SK-N-DZ (cell line): ENCODE measurements at places on chromosomes 2 and 18.
A peak's percentile ranks its signal among the peaks of the same experiment; 100 is the strongest.

DNA sequence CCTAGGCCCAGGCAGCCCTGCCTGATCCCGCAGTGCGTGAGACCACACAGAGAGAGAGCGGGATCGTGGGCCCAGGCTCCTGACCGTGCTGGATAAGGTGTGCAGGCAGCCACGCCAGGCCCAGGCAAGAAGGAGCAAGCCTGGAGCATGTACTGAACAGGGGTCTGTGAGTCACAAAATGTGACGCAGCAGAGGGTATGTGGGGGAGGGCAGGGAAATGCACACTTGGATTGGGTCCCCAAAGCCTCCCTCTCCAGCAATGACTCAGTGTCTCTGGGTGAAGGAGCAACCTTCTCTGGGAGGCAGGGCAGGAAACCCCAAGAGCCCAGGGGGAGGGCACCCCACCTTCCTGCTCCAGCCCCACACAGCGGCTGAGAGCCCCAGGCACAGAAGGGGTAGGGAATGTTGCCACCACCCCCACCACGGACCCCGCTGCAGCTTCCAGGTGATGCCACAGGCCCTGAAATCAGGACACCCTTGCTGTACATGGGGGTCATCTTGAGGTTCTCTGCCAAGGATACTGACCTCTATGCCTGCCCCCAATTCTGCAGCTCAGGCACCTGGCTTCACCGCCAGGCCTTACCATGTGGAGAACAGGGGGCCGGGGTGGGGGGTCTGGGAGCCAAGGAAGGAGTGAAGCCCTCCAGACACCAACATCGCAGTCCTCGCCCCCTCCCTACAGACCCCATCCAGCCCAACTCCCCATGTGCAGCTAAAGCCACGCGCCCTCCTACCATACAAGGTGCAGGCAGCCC lies 1.3 kb upstream of the GPC1 start:
- DNase-seq, result no peak

- DNase-seq, result peak; percentile 51
These were observed 29.8 kb upstream of the LAMA1 start for GRCh38 chr18:7147399-7147798.

DNA sequence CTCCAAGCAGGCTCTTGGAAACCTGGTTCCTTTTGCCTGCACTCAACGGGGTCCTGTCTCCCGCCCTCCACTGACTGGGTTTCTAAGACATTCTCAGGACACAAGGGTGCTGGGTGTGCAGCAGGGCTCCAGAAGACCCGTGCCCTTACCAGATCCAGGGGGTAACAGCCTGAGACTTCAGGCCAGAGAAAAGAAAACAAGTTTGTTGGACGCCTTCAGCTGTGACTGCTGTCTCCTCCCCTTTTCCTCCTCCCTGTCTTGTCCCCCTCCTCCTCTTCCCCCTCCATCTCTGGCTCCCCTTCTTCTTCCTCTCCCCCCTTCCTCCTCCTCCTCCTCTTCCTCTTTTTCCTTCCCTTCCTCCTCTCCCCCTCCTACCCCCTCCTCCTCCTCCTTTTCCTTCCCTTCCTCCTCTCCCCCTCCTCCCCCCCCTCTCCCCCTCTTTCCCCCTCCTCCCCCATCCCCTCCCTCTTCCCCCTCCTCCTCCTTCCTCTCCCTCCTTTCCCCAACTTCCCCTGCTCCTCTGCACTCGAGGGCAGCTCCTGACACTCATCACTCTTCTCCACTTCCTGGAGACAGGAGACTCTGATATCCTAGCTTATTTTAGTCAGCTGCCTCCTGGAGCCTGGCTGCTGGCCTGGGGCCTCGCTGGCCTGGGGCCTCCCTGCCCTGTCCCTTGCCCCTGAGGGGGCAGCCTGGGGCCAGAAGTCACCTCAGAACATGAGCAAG lies 12.4 kb downstream of the ADRA2B start:
- no peak for DNase-seq

- peak; percentile 80 for DNase-seq
These were observed 115.6 kb downstream of the COLEC12 start for GRCh38 chr18:384897-385296.

DNA sequence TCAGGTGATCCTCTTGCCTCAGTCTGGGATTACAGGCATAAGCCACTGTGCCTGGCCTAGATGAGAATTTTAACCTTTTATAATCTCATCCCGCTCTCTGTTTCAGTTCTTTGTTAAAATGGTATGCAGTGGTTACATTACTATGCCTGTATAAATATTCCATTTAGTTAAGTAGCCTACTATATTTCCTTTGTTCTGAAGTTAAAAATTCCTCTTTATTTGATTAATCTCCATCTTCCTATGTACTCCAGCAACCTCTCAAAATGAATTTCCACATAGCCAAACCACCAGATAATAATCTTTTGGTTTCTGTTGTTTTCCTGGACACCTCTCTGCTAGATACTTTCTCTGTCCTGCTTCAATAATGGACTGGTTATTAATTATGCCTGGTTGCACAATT lies 15.8 kb downstream of the RAB10 start:
- DNase-seq, result no peak

- DNase-seq, result no peak
These were observed 616 bp upstream of the TAF1B start for GRCh38 chr2:9842487-9843228.

- no peak for DNase-seq
These were observed 130.8 kb downstream of the NCKAP5 start for GRCh38 chr2:133437492-133437891.
